Left ventricle myocardium superior (tissue), 1 donor: ENCODE measurements at places on chromosomes 3 and 15. TPM values are rescaled to one million over a fixed set of nuclear protein-coding genes. Genes with fewer than 3 reads are reported as not detected.
A peak's percentile ranks its signal among the peaks of the same experiment; 100 is the strongest.

Gene CCDC80
- total RNA-seq = 80.0 TPM

Gene SLC12A1
- not detected for total RNA-seq

Gene GRK7
- total RNA-seq = not detected

DNA sequence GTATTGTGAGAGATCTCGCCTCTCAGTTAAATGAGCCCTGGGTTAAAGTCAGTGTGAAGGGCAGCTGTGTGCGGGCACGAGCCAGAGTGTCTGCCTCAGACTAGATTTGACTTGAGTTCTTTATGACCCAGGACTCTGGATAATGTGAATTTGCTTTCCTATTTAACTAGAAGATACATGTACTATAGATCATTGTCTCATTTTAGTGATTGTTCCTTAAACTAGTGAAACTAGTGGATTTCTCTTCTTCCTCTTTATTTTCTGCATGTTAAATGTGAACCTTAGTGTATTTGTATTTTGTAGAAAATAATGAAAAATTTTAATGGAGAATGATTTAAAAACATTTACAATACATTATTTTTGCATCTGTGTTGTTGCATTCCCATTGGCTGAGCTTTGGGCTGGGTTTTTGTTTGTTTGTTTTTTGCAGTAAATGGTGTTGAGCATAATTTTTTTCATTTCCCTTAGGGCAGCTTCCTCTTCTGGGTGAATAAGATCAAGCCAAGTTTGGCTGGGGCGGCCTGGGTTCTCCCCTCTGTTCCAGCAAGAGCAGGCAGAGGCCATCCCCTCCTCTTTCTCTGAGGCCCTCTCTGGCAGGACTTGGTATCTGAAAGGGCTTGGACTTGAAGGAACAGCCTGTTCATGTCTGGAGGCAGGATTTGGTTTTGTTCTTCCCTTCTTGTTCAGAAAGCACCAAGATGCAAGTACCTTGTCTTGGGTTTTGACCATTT lies 15.0 kb downstream of the GCSAM start:
- peak; percentile 37 for DNase-seq

DNA sequence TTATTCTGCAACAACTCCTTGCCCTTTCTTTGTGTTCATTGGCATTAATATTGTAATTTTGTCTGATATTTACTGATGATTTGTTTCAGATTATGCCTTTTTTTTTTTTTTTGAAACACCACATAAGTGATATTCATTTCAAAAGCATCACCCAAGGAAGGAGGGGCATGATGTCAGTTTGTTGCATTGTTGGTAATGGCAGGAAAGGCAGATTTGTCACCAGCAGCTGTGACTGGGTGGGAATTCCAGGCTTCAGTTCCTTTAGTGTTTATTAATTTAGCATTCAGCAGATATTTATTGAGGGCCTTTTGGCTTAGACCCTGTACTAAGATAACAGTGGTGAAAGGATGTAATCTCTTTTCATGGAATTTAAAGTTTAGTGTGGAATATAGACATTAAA lies 19.5 kb downstream of the SENP2 start:
- no peak for DNase-seq

- no peak for DNase-seq
These were observed 45.9 kb downstream of the PPARG start for GRCh38 chr3:12334786-12335185.

DNA sequence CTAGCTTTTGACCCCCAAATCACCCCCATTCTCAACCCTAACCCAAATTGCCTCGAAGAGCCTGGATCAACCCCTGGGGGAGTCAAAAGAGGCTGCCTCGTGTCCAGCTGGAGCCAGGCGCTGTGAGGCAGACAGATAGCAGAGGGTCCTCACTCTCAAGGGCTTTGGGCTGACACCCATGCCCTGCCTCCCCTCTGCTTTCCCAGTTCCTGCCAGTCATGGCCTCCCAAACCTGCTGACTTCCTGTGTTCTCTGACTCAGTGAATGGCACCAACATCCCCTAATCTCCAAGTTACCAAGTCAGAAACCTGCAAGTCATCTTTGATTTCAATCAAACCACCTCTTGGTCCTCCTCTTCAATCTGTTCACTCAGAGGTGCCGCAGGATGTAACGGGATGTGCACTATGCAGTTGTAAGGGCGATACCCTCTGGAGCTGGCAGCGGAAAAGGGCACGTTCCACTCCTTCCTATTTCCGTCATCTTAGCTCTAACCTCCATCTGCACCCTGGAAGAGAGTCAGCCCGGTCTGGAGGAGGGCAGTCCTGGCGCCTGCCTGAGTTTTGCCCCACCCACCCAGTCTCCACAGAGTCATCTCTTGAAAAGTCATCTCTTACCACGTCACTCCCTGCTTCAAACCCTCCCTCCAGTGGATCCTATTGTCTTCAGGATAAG lies 52.4 kb upstream of the FAM174B start:
- no peak for DNase-seq

DNA sequence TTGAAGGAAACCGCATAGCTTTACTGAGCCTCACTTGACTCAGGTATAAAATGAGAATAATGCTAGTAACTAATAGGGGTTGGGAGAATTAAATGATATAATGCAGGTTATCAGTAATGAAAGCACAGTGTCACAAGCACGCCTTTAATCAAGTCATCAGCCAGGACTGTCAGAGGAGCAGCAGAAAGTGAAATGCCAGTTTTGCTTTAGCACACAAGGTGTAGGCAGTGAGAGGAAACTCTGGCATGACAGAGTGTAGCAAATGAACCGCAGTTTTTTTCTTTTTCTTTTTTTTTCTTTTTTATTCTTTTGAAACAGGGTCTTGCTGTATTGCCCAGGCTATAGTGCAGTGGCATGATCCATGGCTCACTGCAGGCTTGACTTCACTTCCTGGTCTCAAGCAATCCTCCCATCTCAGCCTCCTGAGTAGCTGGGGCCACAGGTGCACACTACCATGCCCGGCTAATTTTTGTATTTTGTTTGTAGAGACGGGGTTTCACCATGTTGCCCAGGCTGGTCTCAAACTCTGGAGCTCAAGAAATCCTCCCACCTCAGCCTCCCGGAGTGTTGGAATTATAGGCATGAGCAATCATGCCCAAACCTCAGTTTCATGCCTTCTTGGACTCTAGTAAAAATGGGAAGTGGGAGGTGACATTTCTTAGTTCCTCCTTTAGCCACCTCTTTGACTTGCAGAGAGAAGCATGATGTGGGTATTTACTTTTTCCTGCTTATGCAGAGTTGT lies 9.7 kb upstream of the SCAANT1 start:
- no peak for DNase-seq

DNA sequence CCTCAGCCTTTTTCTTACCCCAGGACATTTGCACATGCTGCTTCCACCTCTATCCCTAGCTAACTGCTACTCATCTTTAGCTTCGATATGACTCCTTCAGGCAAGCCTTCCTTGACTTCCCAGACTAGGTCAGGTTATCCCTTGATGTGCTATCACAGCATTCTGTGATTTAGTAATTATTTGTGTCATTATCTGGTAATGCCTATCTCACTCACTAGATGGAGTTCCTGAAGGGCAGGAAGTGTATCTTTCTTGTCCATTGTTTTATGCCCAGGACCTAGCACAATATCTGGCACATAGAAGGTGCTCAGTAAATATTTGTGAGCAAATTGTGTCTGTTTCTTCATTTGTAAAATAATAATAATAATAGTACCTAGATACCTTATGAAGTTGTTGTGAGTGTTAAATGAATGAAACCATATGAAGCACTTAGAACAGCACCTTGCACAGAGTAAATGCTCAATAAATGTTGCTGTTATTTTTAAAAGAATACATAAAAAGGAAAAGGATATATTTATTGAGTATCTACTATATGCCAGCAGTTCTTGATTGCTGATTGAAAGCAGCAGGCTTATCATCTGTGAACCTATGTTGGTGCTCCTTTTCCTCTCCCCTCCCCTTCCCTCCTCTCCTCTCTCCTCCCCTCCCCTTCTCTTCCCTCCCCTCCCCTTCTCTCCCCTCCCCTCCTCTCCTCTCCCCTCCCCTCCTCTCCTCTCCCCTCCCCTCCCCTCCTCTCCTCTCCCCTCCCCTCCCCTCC lies 31.5 kb downstream of the SQOR start:
- no peak for DNase-seq

- DNase-seq = no peak
These were observed 124.7 kb downstream of the NEDD4 start for GRCh38 chr15:55868707-55869106.

GRCh38 chr3:73461547-73461946 lies 163.2 kb downstream of the PDZRN3 start:
- DNase-seq = peak; percentile 65

GRCh38 chr3:10164546-10165393 lies at the start of gene IRAK2:
Gene IRAK2 (plus strand): TSS chr3:10164919. CDS start chr3:10164955, 36 bp downstream.
- DNase-seq = peak; percentile 84

DNA sequence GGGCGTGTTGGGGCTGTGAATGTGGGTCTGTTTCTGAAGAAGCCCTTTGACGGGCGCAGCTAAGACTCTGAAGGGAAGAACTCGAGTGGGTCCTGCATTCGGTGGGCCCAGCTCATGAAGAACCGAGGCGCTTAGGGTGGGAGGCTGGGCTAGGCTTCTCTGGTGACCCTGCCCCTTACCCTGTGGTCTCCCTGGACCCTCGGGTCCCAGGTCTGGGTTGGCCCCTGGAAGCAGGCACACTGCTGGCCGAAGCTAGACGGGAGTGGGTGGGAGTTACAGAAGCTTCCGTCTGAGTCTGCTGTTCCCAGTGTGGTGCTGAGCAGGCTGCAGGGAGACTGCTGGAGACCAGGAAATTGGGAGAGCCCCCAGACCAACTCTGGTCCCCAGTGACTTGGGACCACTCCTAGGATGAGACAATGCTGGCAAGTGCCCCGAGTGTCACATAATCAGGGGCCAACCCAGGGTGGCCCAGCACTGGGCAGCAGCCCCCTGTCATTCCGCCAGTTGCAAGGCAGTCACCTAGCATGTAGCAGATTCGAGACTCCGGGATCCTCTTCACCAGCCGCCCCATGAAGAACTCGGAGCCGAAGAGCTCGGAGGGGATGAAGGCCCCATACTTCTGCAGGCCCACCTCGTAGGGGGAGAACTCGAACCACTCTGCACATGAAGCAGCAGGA lies 16.7 kb upstream of the EHD4 start:
- DNase-seq = no peak
